ENCODE measurements at places on chromosomes 3 and 15.

- DNase-seq, result no peak
Measured at GRCh38 chr3:178673529-178673928, 137.3 kb downstream of the KCNMB2 start.

GRCh38 chr3:30146978-30147377, 459.4 kb upstream of the TGFBR2 start:
- DNase-seq, result no peak

DNA sequence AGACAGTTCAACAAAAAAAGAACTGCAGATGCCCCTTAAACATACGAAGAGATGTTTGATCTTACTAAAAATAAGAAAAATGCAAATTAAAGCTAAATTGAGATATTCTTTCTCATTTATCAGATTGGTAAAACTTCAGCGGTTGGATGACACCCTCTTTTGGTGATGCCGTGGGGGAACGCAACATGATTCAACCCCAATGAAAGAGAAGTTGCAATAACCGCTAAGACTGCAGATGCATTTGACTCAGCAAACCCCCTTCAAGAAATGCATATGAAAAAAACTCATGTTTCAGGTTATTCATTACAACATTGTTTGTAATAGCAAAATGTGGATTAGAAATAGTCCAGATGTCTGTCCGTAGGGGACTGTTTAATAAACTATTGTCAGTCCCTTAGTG, 3.6 kb downstream of the KLHL6 start:
- no peak for DNase-seq

- no peak for DNase-seq
Measured at GRCh38 chr3:128486681-128487537, 6.1 kb downstream of the GATA2 start.

DNA sequence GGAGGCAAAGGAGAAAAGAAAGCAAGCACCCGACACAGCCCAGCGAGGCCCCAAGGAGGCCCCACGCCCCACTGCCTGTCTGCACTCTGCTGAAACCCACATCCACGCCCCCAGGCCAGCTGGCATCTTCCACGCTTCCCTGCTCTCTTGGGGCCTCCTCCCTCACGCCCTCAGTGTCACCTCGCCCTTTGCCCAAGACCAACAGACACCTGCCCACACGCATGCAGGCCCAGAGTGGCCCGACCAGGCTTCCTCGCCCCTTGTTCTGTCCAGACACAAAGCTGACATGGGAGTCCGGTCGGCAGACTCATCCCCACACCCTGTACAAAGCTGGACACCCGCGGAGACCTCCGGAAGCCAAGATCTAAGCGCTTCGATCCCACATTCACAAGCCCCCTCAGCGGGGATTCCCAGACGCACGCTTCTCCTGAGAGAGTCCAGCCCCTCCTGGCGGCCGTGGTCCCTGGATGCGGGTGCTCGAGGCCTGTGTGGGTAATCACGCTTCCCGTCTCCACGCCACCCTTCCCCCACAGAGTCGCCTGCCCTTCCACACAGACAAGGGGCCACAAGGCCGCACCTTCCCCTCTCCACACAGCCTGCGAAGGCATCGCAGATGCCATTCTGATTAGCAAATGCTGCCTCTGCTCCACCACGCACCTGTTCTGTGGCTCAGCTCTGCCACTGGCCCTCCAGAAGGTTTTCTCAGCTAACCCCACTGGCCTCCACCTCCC, 176.6 kb downstream of the XXYLT1 start:
- DNase-seq, result no peak

GRCh38 chr15:35522061-35522460, 23.9 kb downstream of the DPH6 start:
- no peak for DNase-seq

GRCh38 chr3:41893977-41894376, 67.9 kb downstream of the ULK4 start:
- no peak for DNase-seq

- DNase-seq, result no peak
Measured at GRCh38 chr3:53320697-53321096, 26.6 kb downstream of the DCP1A start.

- no peak for DNase-seq
Measured at GRCh38 chr15:26061248-26061647, 198.1 kb upstream of the ATP10A start.

DNA sequence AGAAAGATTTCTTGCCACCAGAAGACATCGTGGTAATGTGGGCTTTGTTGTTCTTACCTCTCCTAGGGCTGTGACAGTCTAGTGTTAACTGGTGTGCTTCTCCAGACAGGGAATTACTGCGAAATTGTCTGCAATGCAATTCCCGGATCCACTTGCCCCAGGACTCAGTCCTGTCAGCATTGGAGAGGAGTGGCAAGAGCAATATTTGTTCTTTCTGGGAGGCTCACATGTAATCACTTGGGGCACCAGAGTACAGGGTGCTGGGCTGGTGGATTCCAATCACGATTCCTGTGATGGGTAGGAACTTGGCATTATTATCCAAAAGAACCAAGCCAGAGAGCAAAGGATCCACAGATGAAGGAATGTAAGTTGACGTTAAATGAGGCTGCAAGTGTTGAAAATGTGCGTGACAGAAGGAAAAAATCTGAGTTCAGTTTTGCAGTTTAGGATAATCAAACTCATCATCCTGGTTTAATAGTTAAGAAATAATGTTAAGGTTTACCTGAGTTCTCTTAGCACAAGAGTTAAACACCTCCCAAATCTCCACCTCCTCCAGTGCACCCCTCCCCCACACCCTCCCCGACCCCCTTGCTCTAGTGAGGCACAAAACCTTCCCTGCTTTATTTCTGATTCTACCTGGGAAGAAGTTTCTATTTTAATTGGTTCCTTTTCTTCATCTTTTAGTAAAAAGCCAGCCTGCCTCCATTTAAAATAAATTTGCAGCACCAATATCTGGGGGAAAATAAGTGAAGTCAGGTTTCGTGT, 79.2 kb downstream of the GMPS start:
- no peak for DNase-seq

- DNase-seq, result no peak
Measured at GRCh38 chr3:161560008-161560637, 63.5 kb downstream of the OTOL1 start.

GRCh38 chr3:16816048-16816780, 68.5 kb upstream of the PLCL2 start:
- DNase-seq, result no peak

DNA sequence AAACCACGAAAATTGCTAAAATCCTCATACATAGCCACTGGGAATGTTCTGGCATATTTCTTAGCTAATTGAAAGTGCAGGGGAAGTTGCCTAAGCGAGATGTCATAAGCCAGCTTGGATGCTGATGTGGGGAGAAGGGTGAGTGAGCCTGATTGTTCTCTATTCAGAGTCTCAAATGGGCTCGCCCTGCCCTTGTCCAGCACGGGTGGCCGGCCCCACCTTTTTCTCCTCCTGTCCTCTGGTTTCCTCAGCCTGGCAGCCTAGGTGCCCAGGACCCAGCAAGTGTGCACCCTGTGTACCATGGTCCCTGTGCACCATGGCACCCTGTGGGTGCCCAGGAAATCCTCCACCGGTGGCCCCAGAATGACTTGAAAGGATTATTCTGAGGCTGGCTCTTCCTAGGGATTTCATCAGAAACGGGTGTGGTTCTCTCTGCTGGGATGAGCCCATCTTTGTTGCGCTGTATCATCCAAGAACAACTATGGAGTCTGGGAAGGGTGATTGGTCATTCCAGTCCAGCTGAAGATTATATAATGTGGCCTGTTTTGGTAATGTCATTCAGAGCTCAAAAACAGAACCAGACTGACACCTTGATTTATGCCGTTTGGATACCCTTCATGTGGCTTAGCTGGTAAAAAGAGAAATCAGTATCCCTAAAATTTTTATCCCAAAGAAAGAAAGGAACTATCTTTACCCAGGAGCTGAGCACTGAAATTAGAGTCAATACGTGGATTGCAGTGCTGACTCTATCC, 150.8 kb upstream of the BHLHE40 start:
- DNase-seq, result no peak

DNA sequence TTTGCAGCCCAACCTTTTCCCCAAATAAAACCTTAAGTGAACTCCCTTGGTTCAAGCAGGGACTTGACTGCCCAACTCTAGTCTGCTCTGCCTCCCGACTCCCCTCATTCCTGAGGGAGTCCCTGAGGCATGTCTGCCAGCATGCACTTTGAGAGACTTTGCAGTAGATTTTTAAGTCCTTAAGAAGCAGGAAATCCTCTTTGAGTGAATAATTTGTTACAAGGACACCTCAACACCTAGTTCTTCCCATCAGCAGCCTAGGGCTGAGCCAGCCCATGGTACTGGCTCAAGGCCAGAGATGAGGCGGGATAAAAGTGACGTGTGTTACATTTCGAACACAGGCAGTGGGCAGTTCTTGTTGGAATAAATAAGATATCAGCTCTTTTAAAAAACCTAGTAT, 204.3 kb upstream of the SLC2A2 start:
- DNase-seq, result no peak

- DNase-seq, result no peak
Measured at GRCh38 chr3:129312021-129312639, 33.5 kb downstream of the HMCES start.

DNA sequence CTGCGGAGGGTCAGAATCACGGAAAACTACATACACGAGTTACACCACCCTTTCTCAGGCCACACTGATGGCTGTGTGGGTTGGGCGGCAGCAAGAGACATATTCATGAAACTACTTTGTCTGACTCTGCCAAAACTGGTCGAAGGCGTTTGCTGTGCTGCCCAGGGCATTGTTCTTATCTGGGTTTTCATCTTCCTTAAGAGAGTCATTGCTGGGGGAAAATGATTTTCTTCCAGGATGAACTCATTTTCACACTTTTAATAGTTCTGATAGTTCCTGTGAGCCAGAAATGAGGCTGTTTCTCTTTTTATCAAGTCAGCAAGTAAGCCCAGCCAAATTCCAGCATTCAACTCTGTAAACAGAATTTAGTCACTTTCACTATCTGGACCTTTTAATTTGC, 47.6 kb downstream of the TRIM71 start:
- no peak for DNase-seq

DNA sequence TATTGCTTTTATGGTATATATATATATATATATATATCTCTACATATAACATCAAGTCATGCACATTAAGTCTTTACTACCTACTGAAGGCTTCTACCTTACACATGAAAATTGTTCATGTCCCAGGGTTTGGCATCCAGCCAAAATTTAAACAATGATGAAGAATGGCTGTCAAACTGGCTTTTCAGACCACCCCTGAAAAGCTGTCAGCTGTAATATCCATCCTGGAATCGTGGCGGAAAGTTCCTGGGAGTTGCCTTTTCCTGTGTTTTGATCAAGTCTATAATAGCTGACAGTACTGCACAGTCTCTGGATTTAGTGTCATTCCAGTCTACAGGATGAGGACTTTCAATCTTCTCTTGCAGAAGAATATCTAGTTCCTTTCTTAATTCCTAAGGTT, 48.3 kb downstream of the DHX36 start:
- no peak for DNase-seq

DNA sequence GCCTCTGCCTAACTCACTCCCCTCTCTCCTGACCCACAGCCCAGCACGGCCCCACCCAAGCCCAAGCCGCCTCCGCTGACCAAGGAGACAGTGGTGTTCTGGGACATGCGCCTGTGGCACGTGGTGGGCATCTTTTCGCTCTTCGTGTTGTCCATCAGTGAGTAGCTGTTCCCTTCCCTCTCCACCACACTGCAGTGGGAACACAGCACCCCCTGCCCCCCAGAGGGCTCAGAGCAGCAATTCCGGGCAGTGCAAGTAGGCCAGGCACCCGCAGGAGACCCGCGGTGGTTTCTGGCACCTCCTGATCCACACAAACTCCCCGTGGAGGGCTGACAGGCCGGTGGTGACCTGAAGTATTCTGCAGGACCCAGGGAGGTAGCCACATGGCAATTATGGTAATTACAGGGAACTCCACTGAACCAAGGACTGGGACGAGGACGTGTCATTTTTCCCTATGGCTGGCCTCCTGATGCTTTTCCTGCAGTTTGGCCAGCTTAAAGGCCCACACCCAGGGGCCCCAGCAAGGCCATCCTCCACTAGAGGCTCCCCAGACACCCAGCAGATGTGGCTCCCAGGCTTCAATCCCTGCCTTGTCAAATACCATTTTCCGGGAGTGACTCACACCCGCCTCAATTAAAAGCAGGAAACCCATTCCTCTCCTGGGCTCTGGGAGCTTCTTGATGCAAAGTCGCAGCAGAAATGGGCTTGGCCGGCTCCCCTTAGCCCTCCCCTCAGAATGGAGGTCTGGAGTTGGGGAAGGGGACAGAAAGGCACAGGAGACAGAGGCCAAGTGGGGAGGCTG, 4.8 kb downstream of the TMIE start:
- no peak for DNase-seq

DNA sequence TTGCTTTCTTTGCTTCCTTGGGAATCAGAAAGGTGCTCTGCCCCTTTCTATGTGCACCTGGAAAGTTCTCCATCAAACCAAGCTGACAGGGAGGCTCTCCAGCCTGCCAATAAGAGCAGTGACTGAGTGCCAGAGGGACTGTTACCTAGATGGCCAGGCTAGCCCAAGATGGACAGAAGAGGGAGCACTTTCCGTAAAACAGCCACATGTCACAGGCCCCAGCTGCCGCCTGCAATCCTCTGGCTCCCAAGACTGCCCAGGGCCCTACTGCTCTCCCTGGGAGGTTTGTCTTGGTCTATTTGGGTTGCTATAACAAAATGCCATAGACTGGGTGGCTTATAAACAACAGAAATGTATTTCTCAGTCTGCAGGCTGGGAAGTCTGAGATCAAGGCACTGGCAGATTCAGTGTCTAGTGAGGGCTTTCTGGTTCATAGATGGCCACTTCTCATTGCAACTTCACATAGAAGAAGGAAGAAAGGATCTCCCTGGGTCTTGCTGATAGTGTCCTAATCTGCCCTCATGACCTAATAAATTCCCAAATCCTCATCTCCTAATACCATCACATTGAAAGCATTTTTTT, 72.3 kb downstream of the TAMM41 start:
- no peak for DNase-seq

GRCh38 chr3:73056845-73057150, 4.7 kb upstream of the EBLN2 start:
- DNase-seq, result no peak

DNA sequence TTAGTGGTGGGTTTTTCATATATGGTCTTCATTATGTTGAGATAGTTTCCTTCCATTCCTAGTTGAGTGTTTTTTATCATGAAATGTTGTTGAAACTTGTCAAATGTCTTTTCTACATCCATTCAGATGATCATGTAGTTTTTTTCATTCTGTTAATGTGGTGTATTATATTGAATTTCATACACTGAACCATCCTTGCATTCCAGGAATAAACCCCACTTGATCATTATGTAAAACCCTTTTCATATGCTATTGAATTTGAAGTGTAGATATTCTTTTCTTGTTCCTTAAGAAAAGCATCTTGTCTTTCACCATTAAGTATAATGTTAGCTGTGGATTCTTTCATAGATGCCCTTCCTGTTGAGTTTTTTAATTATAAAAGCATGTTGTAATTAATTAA, 42.9 kb downstream of the PIAS1 start:
- no peak for DNase-seq

- DNase-seq, result no peak
Measured at GRCh38 chr3:7388026-7388425, 527.1 kb downstream of the GRM7 start.
